ENCODE measurements at places on chromosomes 5 and 9.

- no peak for DNase-seq
Observed at GRCh38 chr9:87884578-87885459, 2.1 kb downstream of the SPATA31E1 start.

- no peak for DNase-seq
Observed at GRCh38 chr5:40853632-40854192, 12.5 kb downstream of the CARD6 start.

- no peak for DNase-seq
Observed at GRCh38 chr5:126355940-126356339, 67.3 kb upstream of the GRAMD2B start.

DNA sequence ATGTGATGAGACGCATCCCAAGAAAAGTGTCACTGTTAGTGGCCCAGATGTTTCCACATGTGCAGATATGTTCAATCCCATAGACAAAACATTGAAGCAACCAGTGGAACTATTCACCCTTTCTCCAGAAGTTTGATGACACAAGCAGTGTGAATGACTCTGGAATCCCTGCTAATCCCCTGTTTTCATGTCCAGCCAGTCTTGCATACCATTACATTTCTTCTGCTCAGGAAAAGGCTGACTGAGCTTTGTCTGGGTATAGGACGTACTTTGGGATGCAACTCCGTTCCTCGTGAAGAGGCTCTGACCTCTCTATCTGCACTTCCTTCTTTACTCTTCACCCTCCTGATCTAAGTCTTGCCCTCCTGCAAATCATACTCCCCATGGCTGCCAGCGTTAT lies 172.4 kb downstream of the NTRK2 start:
- no peak for DNase-seq

DNA sequence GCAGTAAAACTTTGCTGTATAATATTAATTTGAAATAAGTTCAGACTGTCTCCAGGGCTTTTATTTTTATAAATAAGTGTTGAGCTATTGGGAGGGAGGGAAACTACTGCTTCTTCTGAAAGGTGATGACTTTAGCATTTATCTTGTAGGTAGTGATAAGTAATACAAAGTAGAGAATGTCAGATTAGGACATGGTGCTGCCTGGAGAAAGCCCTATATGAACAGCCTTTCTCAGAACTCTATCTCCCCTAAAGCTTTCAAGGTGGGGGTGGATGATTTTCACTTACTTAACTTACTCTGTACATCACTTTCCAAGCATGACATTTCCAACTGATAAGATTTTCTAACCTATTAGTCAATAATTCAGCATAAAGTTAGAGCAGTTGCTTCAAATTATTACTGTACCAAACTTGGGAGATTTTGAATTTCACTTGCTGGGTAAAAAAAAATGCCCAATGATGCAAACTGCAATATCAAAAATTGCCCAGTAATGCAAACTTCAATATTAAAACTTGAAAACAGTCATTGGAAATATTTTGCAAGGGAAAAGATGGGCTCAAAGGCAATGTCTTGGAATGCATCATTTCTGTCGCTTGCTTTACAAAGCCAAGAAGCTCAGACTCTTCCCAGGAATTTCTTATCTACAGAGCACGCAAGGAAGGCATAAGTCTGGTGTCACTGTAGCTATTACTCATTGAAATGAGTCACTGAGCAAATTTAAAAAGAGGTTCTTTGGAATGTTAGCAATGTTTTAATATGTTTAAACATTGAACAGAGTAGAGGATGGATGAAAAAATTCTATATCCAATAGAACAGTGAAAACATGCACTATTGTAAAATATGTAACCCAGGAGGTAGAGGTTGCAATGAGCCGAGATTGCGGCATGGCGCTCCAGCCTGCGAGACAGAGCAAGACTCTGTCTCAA lies 569.5 kb downstream of the PSAT1 start:
- DNase-seq = no peak

DNA sequence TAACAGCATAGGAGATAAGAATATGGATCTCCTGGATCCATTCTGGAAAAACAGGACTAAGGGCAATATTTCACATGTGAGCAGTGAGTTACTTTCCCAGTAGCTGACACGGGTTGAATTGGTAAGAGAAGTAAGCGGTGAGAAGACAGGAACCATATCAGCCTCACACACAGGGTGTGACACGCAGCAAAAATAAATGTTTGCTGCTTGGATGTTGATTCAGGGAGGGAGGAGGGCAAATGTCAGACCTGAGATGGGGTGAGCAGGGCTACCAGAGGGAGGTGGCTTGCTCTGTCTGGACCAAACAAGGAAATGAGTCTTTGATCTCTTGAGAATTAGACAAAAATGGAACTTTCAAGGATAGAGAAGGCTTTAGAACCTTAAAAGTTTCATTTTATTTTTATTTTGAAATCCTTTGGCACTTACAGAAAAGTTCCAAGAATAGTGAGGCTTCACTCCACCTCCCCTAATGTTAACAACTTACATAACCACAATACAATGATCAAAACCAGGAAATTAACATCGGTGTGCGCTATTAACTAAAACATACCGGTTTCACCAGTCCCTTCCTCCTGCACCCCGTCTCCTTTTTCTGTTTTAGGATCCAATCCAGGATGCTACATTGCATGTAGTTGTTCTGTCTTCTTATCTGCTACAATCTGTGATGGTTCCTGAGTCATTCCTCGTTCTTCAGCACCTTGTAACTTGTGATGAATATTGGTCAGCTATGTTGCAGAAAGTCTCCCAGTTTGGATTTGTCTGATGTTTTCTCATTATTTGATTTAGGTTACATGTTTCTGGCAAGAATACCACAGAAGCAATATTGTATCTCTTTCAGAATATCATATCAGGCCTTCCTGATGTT lies 20.5 kb upstream of the ARHGEF28 start:
- DNase-seq = no peak

GRCh38 chr5:82523633-82524032 lies 245.5 kb upstream of the RPS23 start:
- DNase-seq = no peak

DNA sequence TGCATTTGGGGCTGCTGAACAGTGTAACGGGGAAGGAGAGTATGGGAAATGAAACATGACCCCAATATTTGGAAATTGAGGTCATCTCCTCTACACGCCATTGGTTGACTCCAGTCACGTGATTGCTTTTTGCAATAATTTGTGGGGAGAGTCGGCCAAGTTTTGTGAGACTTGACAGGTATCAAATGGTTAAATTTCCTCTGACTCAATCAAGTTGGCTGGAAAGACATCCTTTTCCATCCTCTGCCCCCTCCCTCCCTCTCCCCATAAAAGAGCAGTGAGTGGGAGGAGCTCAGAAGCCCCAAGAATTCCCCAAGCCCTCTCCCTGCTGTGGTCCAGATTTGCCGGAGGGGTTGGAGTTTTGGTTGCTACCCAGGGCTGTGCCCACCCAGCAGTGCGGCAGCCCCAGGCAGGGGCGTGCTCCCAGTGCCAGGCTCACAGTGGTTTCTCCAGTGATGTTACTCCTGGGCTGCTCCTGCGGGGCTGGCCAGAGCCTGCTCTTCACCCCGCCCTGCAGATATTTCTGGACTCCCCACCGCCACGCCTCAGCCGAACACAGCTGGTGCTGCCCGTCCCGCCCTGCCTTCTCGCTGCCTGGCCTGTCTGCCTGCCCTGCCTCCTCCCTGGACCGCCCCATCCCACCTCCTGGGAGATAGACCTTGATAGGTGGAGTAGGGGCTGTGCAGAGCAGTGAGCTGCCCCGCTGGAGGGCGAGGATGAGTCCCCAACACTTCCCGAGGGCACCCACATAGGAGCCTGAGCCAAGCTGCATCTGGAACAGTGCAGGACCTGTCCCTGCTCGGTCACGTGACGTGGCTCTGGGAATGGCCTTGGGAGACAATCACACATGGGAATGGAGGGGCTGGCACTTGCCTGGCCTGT lies 3.4 kb downstream of the COL5A1 start:
- DNase-seq = no peak

DNA sequence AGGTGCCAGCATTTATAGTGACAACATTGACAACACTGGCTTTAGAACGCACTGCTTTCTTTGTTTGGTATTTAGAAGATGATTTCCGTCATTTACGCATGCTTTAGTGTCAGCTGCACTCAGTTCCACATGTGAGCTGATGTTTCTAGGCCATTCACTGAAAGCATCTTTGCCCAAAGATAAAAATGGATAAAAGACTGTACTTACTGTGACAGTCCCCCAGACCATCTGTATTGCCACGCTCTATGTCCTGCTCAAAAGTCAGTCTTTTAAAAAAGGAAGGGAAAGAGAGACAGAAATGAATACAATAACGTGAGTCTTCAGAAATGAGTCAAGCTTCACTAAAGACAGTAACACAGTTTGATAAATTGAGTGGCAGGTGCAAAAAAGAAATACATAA lies 99.3 kb downstream of the SEMA6A start:
- no peak for DNase-seq

DNA sequence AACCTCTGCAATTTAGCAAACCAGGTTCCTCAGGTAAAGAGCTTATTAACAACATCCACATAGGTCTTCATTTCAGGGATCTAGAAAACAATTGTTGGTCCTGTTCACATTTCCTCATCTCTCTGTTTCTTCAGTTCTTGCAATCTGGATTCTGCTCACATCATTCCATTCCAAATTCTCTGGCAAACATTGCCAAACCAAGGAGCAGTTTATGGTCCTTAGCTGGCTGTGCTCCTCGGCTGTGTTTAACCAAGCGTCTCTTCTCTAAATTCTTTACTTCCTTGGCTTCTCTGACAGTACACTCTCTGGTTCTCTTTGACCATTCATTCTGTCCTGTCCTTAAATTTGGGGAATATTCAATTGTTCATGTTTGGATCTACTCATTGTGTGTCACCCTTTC lies 65.8 kb upstream of the RANBP3L start:
- DNase-seq = no peak

- DNase-seq = no peak
Observed at GRCh38 chr9:132367613-132368313, 13.0 kb upstream of the SETX start.

GRCh38 chr5:36876299-36876964 lies at the start of gene NIPBL:
TSS of gene NIPBL (plus strand) at chr5:36876769. CDS start at chr5:36953697, 76,928 bp downstream.
- DNase-seq = peak; percentile 83

- no peak for DNase-seq
Observed at GRCh38 chr5:169631360-169631759, 5.7 kb upstream of the DOCK2 start.

DNA sequence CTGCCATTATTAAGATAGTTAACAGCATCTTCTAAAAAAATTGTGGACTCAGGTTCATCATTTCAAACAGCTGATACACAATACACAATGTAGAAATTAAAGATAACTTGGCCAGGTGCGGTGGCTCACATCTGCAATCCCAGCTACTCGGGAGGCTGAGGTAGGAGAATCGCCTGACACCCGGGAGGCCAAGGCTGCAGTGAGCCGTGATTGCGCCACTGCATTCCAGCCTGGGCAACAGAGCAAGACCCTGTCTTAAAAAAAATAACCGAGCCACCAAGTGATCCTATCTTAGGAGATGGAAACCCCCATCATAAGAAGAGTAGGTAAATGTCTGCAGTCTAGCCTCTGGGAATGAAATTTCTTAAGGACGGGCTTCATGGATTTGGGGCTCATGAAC lies 241.7 kb downstream of the PIK3R1 start:
- no peak for DNase-seq

DNA sequence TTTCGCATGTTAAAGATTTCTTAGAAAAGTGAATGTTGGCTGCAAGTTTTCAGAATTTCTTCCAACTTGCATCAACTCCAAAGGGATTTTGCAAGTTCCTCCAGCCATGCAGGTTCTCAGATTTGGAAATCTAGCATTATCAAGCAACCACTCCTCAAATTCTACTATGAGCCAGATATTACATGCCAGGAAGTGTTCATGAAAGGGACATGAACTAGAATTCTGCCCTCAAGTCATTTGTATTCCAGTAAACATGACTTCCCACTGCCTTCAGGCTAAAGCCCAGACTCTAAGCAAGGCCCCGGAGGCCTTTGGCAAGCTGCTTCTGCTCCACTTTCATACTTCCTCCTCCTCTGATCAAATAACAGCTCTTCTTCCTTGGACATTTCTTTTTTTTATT lies 111.3 kb upstream of the PAPPA start:
- no peak for DNase-seq

- DNase-seq = no peak
Observed at GRCh38 chr5:119470105-119470763, 17.9 kb downstream of the HSD17B4 start.

- no peak for DNase-seq
Observed at GRCh38 chr9:76882686-76883085, 23.2 kb downstream of the PRUNE2 start.

DNA sequence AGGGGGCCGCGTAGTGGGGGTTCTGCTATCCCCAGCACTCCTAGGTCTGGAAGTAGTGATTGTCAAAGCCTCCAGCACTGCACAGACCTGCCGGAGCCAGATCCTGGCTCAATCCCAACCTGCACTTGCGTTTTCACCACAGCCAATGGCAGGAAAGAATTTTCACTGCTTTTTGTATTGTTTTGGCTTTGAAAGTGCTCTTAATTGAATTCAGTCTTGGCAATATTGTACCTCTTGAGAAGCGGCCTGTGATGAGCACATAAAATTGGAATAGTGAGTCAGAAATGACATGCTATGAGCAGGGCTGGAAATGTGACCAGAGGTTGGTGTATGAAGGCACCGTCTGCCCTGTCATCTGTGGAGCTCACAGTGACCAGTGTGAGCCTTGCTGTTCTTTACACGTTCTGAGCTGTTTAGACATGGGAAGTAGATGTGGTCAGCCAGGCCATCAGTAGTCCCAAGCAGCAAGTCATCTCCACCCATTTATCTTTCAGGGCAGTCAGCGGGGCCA lies 41.5 kb downstream of the SECISBP2 start:
- DNase-seq = no peak

DNA sequence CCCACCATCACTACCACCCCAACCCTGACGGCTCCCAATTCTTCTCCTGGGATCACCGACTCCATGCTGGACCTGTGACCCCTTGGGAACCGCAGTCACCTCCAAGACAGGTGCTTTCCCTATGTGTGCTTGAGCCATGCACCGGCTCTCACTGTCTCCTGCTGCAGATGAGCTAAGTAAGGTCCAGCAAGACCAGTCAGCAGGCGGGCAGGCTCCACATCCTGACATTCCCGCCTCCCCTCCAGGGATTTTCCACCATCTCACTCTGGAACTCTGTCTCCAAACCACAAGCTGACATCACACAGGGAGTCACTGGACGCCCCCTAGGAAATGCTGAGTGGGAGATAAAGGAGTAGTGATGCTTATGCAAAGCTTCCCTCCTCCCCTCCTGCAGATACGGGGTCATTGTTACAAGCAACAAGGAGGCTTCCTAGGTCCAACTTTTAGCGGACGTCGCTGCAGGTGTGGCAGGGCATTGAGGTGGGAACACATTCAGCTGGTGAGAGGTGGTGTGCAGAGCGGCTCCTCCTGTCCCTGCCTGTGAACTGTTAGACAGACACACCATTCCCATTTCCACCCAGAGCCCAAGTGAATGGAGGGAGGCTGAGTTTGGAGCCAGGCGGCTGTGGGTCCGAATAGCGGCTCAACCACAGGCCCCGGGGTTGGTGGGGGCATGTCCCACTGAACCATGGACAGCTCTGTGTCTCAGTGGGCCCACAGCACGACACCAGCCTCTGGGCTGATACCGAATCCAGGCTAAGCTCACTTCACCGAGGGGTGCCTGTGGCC lies 129.2 kb upstream of the PHYKPL start:
- no peak for DNase-seq
